K562 (cell line): ENCODE measurements at places on chromosomes 16 and 17.

- DNase-seq = no peak
Observed at GRCh38 chr16:88539261-88539651, 30.9 kb upstream of the ZC3H18 start.

GRCh38 chr17:79905832-79906231, 66.6 kb upstream of the CBX4 start:
- DNase-seq = peak; percentile 53

- no peak for DNase-seq
Observed at GRCh38 chr17:19242926-19243325, 5.8 kb downstream of the EPN2 start.

- DNase-seq = peak; percentile 55
Observed at GRCh38 chr17:76709077-76709950, 1.5 kb downstream of the MXRA7 start.

- no peak for DNase-seq
Observed at GRCh38 chr16:12796498-12796897, 7.2 kb downstream of the CPPED1 start.

DNA sequence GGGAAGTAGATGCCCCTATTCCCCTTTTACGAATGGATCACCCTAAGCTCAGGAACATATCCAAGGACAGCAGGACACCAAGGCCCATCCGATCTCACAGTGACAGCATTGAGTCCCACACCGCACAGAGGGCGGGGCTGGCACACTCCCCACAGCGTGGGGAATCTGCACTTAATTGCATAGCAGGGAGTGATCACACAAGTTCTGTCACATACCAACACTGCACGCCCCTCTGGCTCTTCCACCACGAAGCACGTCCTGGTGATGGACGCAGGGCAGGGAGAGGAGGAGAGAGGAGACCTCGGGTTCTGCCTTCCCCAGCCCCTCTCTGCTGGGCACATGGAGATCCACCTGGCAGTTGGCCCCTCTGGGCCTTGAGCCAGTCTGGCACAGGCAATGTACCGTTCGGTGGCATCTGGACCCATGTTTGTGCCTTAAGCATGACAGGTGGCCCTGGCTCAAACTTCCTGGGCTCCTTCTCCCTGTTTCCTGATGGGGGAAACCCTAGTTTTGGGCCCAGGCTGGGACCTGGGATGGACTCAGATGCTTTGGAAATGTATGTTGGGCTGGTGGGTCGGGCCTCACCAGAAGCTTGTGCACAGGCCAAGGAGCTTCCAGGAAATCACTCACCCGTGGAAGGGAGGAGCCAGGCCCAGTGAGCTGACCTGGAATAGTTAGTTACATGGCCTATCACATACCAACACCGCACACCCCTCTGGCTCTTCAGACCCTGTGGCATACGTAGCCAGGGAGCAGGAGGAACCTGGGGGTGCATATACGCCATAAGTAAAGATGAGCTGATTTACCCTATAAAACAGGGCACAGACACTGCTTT, 35.1 kb upstream of the CREBBP start:
- no peak for DNase-seq

- DNase-seq = peak; percentile 39
Observed at GRCh38 chr17:69335058-69335457, 8.1 kb upstream of the ABCA5 start.

DNA sequence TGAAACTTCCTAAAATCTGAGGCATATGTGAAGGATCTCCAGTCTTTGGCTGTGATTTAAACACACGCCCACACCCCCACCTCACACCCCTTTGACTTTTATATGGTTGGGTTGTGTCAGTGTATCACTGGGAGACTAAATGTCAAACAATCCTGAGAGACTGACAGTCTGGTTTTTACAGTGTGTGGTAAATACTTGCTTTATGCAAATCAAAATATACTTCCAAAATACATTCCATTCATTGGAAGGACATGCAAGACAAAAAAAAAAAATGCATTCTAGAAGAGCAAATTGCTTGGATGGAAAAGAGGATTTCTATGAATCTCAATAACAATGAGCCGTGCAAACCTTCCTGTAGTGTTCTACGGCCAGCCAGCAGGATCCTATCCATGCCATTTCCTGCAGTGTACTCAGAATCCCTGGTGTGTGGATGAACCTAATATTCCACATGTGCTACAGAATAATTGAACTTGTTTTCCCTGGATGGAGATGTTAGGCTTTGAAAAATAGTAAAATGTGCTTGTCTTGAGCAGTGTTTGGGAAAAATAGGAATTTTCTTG, 602.1 kb upstream of the GOT2 start:
- DNase-seq = no peak

DNA sequence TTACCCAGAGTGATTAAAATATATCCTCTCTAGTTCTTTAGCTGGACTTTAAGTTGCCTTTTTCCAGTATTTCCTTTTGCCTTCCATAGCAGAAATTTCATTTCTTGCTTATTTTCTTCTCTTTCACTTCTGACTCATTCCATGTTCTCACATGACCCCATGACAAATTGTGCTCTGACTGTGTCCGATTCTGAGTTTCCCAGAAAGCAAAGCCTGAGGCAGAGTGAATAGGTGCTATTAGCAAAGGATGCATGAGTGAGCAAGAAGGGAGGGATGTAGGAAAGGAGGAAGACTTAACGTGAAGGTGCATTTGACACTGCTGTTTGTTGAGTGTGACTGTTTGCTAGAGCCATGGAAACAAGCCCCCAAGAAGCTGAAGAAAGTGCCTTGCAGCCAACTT, 82.6 kb upstream of the CNTNAP4 start:
- DNase-seq = no peak

DNA sequence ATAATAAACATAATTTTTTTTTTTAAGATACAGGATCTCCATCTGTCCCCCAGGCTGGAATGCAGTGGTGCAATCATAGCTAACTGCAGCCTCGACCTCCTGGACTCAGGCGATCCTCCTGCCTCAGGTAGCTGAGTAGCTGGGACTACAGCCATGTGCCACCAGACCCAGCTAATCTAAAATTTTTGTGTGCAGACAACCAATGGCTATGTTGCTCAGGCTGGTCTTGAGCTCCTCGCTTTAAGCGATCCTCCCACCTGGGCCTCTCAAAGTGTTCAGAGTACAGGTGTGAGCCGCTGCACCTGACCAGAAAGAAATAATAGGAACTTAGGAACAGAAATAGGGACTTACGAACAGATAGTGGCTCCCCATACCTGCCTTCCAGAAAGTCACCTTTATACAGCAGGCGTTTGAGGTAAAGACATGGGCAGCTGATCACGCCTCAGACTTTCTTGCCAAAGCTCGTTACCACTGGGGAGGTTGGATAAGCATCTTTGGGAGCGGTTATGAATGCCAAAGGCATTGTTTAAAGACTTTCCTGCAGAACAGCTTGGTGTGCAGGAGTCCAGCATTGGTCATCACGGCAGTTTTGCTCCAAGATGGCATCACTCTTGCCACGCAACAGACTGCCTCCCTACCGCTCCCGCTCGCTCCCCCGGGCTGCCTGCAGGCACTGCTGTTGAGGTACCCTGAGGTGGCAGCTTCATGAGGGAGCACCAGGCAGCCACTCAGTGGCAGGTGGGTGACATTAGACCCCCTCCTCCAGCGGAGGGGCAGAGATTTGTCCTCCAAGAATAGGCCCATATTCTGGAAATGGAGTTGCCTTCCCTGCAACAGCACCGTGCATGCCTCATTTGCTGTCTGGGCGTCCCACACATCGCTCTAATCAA, 13.6 kb downstream of the COX4I1 start:
- DNase-seq = no peak

GRCh38 chr17:77887464-77888241, 70.8 kb upstream of the TNRC6C start:
- peak; percentile 39 for DNase-seq

DNA sequence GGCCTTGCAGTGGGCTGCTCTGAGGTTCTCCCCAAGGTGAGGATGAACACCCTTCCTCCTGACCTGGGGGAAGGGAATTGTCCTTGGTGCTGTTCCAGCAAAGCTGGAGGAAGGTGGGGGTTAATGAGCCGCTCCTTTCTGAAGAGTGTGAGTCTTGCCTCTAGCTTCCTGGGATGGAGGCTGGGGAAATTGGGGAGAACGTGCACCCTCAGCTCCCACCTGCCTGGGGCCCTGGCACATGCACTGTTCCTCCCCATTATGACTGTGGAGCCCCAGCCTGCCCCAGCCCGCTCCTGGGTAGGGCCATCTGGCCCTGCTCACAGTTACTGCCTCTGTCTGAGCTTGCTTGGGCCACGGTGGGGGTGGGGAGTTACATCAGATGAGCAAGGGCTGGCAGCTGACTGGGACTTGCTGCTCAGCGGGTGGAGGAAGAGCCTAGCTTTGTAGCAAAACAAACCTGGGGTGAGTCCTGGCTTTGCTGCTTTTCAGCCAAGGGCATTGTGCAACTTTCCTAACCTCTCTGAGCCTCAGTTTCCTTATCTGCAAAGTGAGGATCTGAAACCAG, 11.1 kb downstream of the TNS4 start:
- DNase-seq = no peak

DNA sequence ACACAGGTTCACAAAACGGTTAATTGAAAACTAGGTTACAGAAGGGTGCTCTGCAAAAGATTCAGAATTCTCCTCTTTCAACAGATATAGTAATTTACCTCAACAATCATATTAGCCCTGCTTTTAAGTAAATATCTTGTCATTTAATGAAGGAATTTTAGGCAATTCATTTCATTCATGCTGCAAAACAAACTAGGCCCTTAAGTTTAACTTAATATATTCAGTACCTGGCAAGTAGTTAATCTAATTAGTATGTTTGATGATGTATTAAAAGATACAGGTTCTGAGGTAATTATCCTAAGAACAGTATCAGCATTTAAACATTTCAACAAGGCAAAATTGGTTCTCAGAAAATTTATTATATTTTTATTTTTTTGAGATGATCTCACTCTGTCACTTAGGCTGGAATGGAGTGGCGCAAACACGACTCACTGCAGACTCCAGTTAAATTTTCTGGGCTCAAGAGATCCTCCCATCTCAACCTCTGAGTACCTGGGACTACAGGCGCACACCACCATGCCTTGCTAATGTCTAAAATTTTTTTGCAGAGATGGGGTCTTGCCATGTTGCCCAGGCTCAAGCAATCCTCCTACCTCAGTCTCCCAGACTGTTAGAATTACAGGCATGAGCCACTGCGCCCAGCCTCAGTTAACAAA, 44.9 kb downstream of the SMURF2 start:
- DNase-seq = no peak

GRCh38 chr16:8511464-8511863, 78.8 kb downstream of the TMEM114 start:
- peak; percentile 5 for DNase-seq

GRCh38 chr17:77254951-77255825, 114.4 kb downstream of the SEC14L1 start:
- no peak for DNase-seq

- DNase-seq = no peak
Observed at GRCh38 chr16:14566599-14566998, 63.5 kb downstream of the PARN start.

DNA sequence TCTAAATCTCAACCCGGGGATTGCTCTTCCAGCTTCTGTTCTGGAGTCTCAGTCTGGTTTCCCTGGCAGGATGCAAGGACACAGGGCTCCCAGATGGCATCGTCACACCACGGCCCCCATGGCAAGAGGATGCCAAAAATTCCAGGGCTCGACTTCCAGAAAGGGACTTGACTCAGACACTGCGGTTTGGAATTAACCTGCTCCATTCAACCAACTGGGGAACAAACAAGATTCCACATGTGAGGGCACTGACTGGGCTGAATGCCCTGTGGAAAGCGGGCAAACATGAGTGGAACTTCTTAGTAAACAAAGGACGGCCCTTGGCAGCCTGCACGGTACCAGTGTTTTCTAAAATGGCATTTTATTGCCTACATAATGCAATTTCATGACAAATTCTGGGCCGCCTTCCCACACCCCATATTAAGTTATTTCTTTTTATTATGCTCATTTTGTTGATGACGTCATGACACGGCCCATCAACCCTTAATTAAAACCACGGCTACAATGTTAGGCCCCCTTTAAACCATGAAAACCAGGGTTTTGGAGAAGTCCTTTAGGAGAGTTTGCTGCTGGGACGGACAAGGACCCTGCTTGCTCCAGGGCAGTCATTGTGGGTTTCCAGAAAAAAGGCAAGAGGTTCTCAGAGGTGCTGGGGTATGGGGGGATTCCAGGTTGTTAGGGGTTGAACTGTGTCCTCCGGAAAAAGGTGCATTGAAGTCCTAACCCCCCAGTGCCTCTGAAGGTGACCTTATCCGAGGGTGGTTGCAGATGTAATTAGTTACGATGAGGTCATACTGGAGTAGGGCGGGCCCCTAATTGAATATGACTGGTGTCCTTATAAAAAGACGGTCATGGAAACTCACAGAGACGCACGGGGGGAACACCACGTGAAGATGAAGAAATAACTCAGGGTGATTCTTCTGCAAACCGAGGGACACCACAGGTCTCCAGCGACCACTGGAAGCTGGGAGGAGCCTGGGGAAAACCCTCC, 205.6 kb downstream of the FOXL1 start:
- DNase-seq = no peak

- no peak for DNase-seq
Observed at GRCh38 chr17:34571428-34572130, 7.8 kb upstream of the TMEM132E start.

DNA sequence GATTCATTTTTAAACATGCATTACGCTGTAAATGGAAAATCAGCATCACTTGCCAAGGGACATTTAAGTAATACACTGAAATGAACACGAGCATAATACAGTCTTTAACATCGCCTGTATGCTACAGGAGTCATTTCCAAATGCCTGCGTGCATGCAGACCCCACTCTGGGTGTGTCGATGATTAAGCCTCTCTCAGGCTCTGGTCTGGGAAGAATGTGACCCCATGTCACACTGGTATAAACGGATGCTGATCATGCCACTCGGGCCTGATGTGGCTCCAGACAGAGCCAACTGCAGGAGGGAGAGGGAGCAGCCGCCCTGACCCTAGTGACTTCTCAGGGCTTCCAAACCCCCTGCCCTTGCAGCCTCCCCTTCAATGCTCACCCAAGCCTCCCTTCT, 10.8 kb downstream of the EMP2 start:
- DNase-seq = no peak

DNA sequence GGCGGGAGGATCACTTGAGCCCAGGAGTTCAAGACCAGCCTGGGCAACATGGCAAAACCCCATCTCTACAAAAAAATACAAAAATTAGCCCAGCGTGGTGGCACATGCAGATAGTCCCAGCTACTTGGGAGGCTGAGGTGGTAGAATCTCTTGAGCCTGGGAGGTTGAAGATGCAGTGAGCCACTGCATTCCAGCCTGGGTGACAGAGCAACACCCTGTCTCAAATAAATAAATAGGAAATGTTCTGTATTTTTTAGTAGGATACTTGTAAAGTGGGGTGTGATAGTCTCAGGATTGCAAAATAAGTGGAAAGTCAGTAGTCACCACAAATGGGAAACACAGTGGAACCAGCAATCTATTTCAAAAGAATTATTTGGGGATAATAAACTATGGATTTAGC, 4.0 kb downstream of the RSPRY1 start:
- DNase-seq = no peak
